ENCODE measurements at places on chromosomes 12 and 14.
A peak's percentile ranks its signal among the peaks of the same experiment; 100 is the strongest.

DNA sequence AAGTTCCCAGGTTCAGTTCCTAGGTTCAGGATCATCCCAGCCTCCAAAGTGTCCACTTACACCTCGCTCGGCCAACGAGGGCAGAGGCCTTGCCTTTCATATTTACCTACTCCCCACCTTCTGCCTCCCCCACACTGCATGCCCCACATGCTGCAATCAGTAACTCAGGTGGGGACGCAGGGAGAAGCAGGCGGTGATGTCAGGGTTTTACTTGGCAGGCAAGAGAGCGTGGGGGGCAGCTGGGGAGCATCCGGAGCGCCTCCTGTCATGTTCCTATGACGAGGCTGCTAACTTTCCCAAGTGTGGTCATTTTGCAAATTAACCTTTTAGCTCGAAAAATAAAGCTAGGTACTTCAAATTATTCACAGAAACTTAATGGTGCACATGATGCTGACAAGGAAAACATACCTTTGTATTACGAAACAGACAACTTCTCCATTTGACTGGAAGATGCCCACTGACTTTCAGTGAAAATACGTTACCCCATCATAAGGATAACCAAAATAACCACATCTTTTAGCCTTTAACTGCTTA is 53.8 kb downstream of the SETD3 start:
- no peak for DNase-seq

DNA sequence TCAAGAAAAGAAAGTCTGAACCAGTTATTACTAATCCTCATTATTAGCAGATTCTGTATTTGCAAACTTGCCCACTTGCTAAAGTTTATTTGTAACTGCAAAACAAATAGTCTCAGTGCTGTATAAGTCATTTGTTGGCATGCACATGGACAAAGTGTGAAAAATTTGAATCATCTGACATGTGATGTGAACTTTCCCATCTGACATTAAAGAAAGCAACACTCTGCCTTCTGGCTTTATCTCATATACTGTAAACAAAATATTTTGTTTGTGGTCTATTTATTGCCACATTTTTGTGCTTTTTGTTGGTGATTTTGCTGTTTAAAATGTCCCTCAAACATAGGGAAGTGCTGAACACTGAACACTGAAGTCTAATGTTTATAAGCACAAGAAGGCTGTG is 513.8 kb downstream of the RPL10L start:
- no peak for DNase-seq

GRCh38 chr12:94195483-94195882 is 47.1 kb downstream of the PLXNC1 start:
- DNase-seq: no peak

DNA sequence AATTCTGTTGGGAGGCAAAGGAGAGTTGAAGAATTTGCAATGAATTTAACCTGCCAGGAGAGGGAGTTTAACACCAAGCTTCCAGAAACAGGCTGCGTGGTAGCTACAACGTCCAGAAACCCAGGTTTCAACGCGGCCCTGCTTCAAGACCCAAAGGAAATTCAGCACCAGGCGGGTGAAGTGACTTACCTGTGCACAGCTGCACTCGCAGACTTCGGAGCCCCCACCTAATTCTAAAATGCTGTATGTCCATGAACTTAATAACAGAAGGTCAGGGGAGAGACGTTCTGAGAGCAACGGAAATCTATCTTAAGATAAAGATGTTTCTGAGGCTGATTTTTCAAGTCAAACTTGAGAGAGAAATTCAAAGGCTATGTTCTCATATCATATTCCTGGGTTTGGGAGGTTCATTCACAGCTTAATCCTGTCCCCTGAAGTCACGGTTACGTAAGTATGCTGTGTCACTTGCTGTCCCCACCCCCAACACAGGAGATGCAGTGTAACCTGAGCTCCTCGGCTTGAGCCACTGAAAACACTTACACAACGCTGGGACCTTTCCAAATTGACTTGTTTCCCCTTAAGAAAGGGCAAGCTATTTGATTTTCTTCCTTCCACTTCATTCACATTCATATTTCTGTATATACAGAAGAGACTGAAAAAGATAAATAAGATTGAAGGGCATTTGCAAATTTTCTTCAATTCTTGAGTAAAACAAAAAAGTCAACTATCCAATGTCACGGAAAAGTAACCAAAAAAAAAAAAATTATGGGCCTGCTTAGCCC is 22.7 kb downstream of the CLIP1 start:
- DNase-seq: peak; percentile 5

DNA sequence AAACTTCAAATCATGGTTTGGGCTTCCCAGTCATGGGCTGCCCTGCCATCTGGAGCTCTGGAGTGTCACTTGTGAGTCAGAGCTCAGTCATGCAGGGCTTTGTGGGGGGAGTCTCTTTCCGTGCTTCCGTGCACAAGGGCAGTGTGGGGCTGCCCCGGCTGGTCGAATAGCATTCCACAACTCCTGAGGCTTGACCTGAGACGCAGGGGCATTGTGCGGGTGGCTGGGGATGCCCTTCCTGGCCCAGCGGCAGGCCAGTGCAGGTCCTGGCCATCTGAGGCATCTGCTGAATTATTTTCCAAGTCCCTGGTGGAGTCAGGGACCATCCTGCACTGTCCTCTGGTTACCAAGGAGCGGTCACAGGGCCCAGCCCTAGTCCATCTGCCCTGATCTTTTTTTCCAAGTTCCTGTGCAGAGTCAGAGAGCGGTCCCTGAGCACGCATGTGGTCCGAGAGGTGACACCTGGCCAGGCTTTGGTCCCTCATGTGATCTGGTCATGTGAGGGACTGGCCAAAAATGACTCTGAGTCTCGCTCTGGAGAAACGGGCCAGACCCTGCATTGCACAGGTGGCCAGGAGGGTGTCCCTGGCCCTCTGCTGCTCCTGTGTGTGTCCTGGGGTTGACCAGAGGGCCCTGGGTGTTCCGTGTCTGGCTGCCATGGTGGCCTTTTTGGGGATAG is 167.0 kb upstream of the ALG10B start:
- no peak for DNase-seq

DNA sequence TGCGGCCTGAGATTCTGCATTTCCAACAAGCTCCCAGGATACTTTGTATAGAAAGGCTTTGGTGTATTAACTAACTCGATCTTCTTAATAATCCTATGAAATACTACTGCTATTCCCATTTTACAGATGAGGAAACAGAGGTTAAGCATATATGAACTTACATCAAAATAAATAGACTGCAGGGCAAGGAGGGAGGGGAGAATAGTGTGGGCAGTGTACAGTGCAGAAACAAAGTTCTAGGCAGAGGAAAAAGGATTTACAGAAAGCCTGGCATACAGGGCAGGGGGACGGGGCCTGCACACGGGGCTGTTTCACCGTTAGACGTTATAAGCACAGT is 19.0 kb downstream of the NINJ2 start:
- no peak for DNase-seq

- DNase-seq: no peak
These were observed 15.5 kb upstream of the FKBP4 start for GRCh38 chr12:2779281-2779680.

DNA sequence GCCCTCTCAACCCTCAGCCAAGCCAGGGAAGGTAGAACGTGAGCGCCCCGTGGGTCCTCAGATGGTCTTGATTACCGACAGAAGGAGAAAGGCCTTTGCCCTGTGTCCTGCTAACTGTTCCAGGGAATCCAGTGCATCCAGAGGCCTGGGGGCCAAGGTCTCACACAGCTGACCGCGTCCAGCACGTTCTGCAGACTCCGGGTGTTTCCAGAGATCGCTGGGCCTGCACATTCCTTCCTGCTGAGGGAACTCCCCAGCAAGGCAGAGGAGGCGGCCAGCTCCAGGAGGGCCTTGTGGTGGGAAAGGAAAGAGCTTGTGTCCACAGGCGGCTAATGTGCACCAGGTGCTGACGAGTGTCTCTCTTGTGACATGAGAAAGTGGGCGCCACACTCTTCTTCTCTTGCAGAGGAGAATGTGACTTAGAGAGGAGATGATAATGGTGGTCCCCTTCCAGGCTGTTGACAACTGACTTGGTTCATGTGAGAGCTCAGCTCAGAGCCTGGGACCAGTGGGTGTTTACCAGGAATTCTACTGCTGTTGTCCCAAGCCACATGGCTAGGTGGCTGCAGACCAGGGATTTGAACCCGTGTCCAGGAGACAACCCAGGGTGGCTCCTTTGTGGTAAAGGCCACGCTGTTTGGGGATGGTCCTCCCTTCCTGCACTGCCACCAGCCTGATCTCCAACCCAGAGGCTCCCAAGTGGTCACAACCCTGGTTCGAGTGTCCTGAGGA is 46.8 kb upstream of the DLK1 start:
- DNase-seq: no peak

DNA sequence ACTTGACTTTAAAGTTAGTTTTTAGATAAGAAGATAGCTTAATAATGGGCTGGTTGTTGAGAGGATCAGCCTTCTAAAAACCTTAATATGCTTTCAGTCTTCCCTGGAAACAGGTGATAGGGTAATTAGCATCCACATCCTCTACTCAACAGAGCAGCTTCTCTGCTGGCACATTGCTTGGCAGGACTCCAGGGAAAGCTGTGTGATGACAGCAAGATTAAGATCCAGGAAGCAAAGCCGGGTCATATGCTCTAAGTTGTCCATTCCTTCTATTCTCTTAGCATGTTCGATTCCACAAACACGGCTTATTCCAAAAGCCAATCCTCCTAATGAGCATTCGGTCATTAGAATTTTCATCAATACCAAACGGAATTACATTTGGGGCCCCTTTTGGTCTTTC is 87.0 kb downstream of the HMGA2 start:
- no peak for DNase-seq

DNA sequence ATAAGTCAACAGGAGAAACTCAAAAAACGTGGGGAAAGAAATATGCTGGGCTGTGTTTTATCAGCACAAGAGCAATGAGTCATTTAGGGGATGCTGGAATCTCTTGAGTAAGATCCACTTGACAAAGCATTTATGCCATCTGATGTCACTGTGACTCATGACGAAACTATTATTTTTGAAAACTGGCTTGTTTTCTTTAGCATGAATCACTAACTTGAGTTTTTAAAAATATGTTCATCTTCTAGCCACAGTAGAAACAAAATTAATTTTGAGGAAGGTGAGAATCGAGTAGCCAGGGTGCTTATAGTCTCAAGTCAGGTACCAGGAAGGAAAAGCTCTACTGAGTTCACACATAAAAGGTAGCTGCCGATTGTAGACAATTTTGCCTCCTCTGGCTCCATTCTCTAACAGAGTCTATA is 456.2 kb upstream of the MGAT4C start:
- DNase-seq: no peak

GRCh38 chr12:67704071-67704470 is 55.5 kb downstream of the DYRK2 start:
- no peak for DNase-seq

DNA sequence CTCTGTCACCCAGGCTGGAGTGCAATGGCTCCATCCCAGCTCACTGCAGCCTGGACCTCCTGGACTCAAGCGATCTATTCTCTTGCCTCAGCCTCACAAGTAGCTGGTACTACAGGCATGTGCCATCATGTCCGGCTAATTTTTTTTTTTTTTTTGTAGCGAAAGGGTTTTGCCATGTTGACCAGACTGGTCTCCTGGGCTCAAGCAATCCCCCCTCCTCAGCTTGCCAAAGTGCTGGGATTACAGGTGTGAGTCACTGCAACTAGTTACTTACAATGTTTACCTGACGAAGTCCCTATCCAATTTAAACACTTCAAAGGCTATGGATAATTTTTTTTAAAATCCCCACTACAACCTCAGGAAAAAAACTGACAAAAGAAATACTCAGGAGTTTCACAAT is 1.8 kb downstream of the KRR1 start:
- no peak for DNase-seq

GRCh38 chr12:80708975-80709328 is 1.5 kb downstream of the MYF6 start:
- no peak for DNase-seq

GRCh38 chr12:34379142-34379541 is 356.8 kb downstream of the ALG10 start:
- no peak for DNase-seq

- no peak for DNase-seq
These were observed 489.8 kb upstream of the FLRT2 start for GRCh38 chr14:85040046-85040685.

DNA sequence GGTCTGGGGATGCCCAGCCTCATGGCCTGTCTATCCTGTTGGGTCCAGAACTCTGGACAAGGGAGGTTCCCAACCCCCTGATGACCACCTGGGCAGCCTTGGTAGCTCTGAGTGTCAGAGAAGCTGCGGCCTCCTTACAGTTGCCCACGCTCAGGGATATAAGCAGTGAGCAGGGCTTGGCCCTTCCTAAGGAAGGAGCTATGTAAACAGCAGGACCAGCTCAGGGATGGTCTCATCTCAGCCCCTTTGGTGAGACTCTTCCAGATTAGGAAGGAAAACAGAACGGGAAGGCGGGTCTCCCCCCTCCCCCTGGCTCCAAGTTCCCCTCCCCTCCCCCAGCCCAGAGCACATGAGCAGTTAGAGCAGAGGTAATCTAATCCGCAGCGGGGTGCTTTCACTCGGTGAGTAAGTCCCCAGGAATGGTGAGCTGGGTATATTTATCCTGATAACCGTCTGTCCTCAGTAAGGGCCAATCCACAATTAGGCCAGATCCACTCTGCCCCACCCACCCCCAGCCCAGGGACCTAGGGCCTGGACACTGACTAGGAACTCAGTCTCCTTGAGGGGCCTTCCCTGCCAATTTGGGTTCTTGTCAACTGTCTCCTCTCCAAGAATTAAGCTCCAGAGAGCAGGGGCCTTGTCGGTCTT is 29.5 kb upstream of the RPLP0 start:
- no peak for DNase-seq

- no peak for DNase-seq
These were observed 5.5 kb upstream of the ATN1 start for GRCh38 chr12:6921996-6922946.

DNA sequence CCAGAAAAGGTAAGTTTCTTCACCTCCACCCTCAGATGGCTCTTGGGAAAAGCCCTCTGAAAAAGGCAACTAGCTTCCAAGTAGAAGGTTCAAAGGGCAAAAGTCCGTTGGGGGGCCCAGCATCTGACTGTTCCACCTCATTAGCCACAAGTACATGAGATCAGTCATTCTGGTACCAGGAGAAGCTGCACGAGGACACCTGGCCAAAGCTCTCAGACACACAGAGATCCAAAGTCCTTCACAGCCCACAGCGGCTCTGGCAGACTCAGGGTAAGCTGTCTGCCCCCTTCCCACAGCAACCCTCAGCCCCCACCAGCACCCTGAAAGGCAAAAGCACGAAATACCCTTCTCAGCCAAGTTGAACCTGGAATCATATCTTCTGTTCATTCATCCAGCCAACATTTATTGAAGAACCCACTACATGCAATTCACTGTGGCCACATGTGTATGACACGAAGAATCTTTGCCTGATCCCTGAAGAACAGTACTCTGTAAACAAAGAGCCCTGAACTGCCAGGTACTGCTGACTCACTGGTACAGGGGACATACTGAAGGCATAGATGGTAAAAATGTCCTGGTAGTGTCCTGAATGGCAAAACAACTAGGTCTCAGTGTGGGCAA is 19.0 kb downstream of the SLC7A7 start:
- no peak for DNase-seq

DNA sequence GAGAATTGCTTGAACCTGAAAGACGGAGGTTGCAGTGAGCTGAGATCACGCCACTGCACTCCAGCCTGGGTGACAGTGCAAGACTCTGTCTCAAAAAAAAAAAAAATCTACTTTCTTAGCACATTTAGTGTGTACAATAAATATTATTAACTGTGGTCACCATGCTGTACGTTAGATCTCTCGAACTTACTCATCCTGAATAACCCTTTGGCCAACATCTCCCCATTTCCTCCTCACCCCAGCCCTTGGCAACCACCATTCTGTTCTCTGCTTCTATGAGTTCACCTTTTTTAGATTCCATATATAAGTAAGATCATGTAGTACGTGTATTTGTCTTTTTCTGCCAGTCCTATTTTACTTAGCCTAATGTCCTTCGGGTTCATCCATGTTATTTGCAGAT is 13.4 kb downstream of the FUT8 start:
- no peak for DNase-seq
